A549 treated with CORT108297 at 1 μM for 4 hours (cell line): ENCODE measurements at places on chromosomes 7 and 10. TPM values are rescaled to one million over a fixed set of nuclear protein-coding genes. Genes with fewer than 3 reads are reported as not detected.

MEOX2 gene
- not detected in 5 replicates for total RNA-seq

GIMAP6 gene
- total RNA-seq: not detected in 5 replicates

IRF5 gene
- total RNA-seq: 11.4 to 17.4 TPM (median 14.5 TPM) in 5 replicates

CALHM1 gene
- 0.02 TPM in 1 of 5 replicates, not detected in the others for total RNA-seq

OR6V1 gene
- not detected in 5 replicates for total RNA-seq

TMEM184A gene
- total RNA-seq: 10.0 to 15.2 TPM (median 14.8 TPM) in 5 replicates

DAGLB gene
- total RNA-seq: 22.1 to 27.5 TPM (median 26.5 TPM) in 5 replicates

PIK3CG gene
- total RNA-seq: not detected in 5 replicates

CCDC146 gene
- 0.46 to 0.70 TPM (median 0.57 TPM) in 5 replicates for total RNA-seq

PPP1R3C gene
- 17.2 to 22.9 TPM (median 20.4 TPM) in 5 replicates for total RNA-seq

PLAU gene
- total RNA-seq: 109 to 124 TPM (median 120 TPM) in 5 replicates

SFTPA1 gene
- total RNA-seq: not detected in 5 replicates

TMEM270 gene
- 0.26 TPM in 1 of 5 replicates, not detected in the others for total RNA-seq

CNNM1 gene
- 17.7 to 23.1 TPM (median 22.1 TPM) in 5 replicates for total RNA-seq

GCK gene
- not detected in 5 replicates for total RNA-seq

ADCK2 gene
- total RNA-seq: 16.0 to 20.5 TPM (median 18.9 TPM) in 5 replicates

PLXNA4 gene
- 0.97 to 1.9 TPM (median 1.4 TPM) in 5 replicates for total RNA-seq

COMMD3 gene
- 50.2 to 57.4 TPM (median 55.0 TPM) in 5 replicates for total RNA-seq

CNTNAP2 gene
- 0.01 TPM in 2 of 5 replicates, not detected in the others for total RNA-seq

ARHGAP22 gene
- total RNA-seq: 3.7 to 5.2 TPM (median 4.1 TPM) in 5 replicates

TMEM176B gene
- total RNA-seq: 0.12 to 0.13 TPM in 2 of 5 replicates, not detected in the others

LRRC17 gene
- 0.03 to 0.16 TPM (median 0.11 TPM) in 4 of 5 replicates, not detected in the other for total RNA-seq

GAD2 gene
- total RNA-seq: not detected in 5 replicates

CAMK2B gene
- total RNA-seq: 0.12 to 0.27 TPM (median 0.17 TPM) in 5 replicates

H2BK1 gene
- not detected in 5 replicates for total RNA-seq

TAS2R60 gene
- total RNA-seq: not detected in 5 replicates

ATP5MK gene
- 484 to 582 TPM (median 511 TPM) in 5 replicates for total RNA-seq

SLC13A1 gene
- total RNA-seq: not detected in 5 replicates

NOBOX gene
- not detected in 5 replicates for total RNA-seq

ANKMY2 gene
- 13.1 to 15.7 TPM (median 14.5 TPM) in 5 replicates for total RNA-seq

DNAJC9 gene
- 49.2 to 53.1 TPM (median 50.1 TPM) in 5 replicates for total RNA-seq

SUN3 gene
- total RNA-seq: 0.15 to 0.16 TPM in 2 of 5 replicates, not detected in the others

ZNF679 gene
- not detected in 5 replicates for total RNA-seq

NKX2-3 gene
- 0.06 to 0.11 TPM in 2 of 5 replicates, not detected in the others for total RNA-seq

IQUB gene
- total RNA-seq: 0.05 to 0.09 TPM (median 0.05 TPM) in 5 replicates

EEPD1 gene
- 48.7 to 53.4 TPM (median 49.1 TPM) in 5 replicates for total RNA-seq

CTAGE4 gene
- not detected in 5 replicates for total RNA-seq

SSC4D gene
- total RNA-seq: 0.88 to 1.5 TPM (median 1.1 TPM) in 5 replicates

STEAP1B gene
- 0.08 to 0.20 TPM (median 0.13 TPM) in 5 replicates for total RNA-seq

SORCS3 gene
- total RNA-seq: not detected in 5 replicates

VAX1 gene
- total RNA-seq: 1.0 to 1.9 TPM (median 1.6 TPM) in 5 replicates

TUBAL3 gene
- total RNA-seq: 0.23 to 0.57 TPM (median 0.39 TPM) in 5 replicates

OR2A12 gene
- total RNA-seq: not detected in 5 replicates

FAM25C gene
- 0.53 to 3.3 TPM (median 1.4 TPM) in 4 of 5 replicates, not detected in the other for total RNA-seq

AQP1 gene
- 0.36 to 0.55 TPM (median 0.42 TPM) in 5 replicates for total RNA-seq

LAMTOR4 gene
- total RNA-seq: 145 to 212 TPM (median 183 TPM) in 5 replicates

UBN2 gene
- total RNA-seq: 2.1 to 3.0 TPM (median 2.7 TPM) in 5 replicates

TACC2 gene
- 81.1 to 93.4 TPM (median 86.7 TPM) in 5 replicates for total RNA-seq

ENTPD7 gene
- 10.7 to 15.0 TPM (median 13.9 TPM) in 5 replicates for total RNA-seq

CRPPA gene
- 0.45 to 0.85 TPM (median 0.57 TPM) in 5 replicates for total RNA-seq

KLF14 gene
- total RNA-seq: 0.03 to 0.07 TPM (median 0.05 TPM) in 3 of 5 replicates, not detected in the others

STN1 gene
- total RNA-seq: 16.5 to 19.4 TPM (median 19.0 TPM) in 5 replicates

PAX2 gene
- total RNA-seq: 0.09 to 0.30 TPM (median 0.19 TPM) in 5 replicates

PCGF6 gene
- total RNA-seq: 10.4 to 13.1 TPM (median 11.3 TPM) in 5 replicates

PCLO gene
- total RNA-seq: 0.79 to 1.4 TPM (median 0.96 TPM) in 5 replicates

PSPH gene
- total RNA-seq: 24.3 to 35.0 TPM (median 25.7 TPM) in 5 replicates

TSPAN12 gene
- 0.46 to 1.0 TPM (median 0.67 TPM) in 5 replicates for total RNA-seq

VSTM2A gene
- total RNA-seq: 0.13 TPM in 1 of 5 replicates, not detected in the others

ELMO1 gene
- total RNA-seq: 1.6 to 2.3 TPM (median 1.8 TPM) in 5 replicates
